SK-N-SH (cell line): ENCODE measurements at places on chromosomes 7 and 10.

DNA sequence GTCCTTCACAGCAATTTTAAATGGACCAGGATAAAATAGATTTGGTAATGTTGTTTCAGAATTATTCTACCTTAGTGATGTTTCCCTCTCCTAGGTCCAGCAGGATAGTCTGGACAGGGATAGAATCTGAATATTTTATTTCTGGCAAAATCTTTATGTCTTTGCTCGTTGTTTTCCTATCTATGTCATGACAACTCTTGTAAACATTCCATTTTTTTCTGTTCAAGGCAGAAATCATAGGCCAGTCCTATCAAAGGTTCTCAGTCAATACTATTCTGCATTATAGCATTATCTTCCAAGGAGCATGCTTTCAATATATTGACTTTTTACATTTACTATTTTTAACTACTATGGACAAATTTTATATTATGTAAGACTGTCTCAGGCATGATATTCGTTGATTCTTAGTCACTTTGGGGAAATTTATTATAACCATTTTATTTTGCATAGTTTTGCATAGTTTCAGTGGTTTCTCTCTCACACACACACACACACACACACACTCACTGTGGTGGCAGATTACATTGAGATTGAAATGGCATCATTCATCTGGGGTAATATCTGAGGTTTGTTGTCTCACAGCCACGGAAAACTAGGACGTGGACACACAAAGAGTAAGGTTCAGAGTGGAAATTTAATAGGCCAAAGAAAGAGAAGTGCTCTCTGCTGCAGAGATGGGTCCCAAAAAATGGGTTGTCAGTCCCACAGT lies 17.2 kb downstream of the TAS2R60 start:
- DNase-seq: no peak

- DNase-seq: no peak
Measured at GRCh38 chr7:36360244-36360643, 29.4 kb upstream of the ANLN start.

GRCh38 chr10:77974396-77975074 lies 48.0 kb upstream of the DLG5 start:
- peak; percentile 33 for DNase-seq

- DNase-seq: no peak
Measured at GRCh38 chr10:58435297-58435985, 50.2 kb downstream of the TFAM start.

GRCh38 chr7:70313687-70314086 lies 715.4 kb downstream of the AUTS2 start:
- no peak for DNase-seq

- DNase-seq: no peak
Measured at GRCh38 chr7:99624484-99624883, 7.7 kb downstream of the ZSCAN25 start.

DNA sequence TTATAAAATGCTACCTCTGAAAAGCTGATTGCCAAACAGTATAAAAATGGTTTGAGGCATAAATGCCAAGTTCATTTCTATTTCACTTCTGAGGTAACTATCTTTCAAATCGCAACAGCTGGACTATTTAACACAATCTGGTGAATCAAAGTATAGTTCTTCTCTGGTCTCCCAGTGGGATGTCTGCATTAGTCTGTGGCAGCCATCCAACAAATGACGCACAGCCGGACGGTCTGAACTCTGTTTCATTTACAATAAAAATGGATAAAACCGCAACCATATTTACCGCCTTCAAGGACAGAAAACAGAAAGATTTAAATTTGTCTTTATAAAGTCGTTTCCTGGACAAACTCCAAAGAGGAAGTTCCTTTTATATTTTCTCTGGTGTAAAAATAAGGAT lies 41.9 kb downstream of the ENO4 start:
- DNase-seq: peak; percentile 74

GRCh38 chr10:31914370-31914769 lies 14.3 kb downstream of the ARHGAP12 start:
- DNase-seq: no peak

GRCh38 chr7:32316839-32317238 lies 173.3 kb downstream of the LSM5 start:
- no peak for DNase-seq

GRCh38 chr7:129635300-129636029 lies 23.9 kb downstream of the NRF1 start:
- DNase-seq: peak; percentile 78

- DNase-seq: no peak
Measured at GRCh38 chr10:42950606-42951485, 126.0 kb upstream of the RET start.

- DNase-seq: no peak
Measured at GRCh38 chr7:2853147-2853546, 9.0 kb upstream of the GNA12 start.

DNA sequence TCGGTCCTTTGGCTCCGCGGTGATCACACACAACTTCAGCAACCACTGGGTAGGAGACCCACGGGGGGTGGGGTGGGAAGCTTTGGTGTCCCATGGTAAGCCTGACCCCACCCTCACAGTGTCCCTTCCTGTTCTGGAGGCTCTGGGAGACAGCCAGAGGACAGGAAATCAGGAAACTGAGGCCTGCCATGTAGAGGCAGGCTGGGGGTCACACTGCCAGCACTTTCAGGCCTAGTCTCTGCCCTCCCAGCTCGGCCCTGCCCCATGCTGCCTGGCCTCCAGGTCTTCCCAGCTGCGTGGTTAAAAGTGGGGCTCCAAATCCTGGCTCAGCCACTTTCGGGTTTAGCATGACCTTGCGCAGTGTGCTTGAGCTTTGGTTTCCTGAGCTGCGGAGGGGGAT lies 10.9 kb downstream of the AQP1 start:
- DNase-seq: peak; percentile 12

- DNase-seq: no peak
Measured at GRCh38 chr7:137985253-137985896, 16.5 kb downstream of the CREB3L2 start.

GRCh38 chr10:72550239-72550638 lies 75.6 kb downstream of the MICU1 start:
- no peak for DNase-seq

DNA sequence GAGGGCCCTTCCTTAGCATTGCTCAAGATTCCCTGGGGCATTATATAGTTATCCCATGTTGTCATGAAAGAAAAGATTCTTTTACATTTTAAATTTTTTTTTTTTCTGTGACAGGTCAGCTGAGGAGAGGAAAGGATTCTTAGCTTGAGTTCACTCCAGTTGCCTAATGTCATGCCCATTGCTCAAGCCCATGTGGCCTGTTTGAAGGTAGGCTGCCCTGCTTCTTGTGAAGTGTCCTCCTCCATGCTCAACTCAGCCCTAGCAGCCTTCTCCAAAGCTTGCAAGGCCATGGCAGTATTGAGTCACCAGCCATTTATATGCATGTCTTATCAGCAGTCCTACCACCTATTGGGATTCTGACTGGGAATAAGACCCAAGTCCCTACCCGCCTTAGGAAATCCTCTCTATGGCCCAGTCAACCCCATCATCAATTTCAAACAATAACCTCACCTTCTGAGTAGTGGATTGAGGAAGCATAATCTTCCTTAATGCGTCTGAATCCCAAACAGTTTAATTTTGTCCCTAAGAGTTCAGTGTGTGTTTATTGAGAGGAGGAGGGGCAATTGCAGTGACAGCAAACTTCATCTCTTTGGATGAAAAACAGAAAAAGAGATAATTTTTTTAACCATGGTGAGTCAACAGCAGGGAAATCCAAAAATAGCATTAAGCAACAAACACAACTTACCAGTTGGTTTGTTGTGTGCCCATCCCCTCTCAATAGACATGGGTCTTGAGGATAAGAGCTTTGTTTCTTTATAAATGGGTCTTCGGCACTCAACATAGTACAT lies 38.6 kb upstream of the WASL start:
- no peak for DNase-seq

- peak; percentile 57 for DNase-seq
Measured at GRCh38 chr7:103541026-103541425, 95.0 kb upstream of the SLC26A5 start.

GRCh38 chr10:58575491-58575890 lies 62.8 kb downstream of the BICC1 start:
- no peak for DNase-seq

- DNase-seq: no peak
Measured at GRCh38 chr7:123769371-123769770, 20.6 kb upstream of the WASL start.

DNA sequence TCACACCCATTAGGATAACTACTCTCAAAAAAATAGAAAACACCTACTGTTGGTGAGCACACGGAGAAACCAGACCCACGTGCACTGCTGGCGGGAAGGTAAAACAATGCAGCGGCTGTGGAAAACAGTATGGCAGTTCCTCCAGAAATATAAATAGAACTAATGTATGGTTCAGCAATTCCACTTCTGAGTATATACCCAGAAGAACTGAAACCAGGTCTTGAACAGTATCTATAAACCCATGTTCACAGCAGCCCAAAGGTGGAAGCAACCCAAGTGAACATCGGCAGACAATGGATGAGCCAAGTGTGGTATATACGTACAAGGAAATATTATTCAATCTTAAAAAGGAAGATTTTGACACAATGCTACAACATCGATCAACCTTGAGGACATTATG lies 164.7 kb downstream of the ZMYND11 start:
- no peak for DNase-seq

DNA sequence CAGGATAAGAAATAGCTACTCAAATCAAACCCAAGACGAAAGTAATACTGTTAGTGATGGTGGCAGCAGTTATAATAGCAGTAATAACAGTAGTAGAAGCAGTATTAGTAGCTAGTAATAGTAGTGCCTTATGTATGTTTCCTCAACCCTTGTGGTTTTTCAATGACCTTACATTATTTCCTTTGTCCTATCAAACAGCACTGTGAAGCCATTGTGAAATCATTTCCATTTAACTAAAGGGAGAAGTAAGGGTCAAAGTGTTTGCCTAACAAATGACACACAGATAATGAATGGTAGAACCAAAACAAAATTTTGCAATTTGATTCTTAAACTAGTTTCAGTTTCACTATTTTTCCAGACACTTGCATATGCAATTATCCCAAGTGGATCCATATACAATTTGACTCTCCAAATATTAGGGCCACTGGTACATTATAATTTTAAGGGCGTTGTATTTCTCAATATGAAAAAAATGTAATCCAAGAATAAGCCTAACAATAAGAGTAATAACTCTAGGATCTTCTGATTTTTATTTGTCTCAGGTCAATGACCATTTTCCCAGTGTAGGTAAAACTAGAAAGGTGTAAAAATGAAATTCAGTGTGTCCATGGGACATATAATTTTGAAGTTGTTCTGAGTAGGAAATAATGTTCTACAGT lies 33.7 kb upstream of the TMEM26 start:
- no peak for DNase-seq

DNA sequence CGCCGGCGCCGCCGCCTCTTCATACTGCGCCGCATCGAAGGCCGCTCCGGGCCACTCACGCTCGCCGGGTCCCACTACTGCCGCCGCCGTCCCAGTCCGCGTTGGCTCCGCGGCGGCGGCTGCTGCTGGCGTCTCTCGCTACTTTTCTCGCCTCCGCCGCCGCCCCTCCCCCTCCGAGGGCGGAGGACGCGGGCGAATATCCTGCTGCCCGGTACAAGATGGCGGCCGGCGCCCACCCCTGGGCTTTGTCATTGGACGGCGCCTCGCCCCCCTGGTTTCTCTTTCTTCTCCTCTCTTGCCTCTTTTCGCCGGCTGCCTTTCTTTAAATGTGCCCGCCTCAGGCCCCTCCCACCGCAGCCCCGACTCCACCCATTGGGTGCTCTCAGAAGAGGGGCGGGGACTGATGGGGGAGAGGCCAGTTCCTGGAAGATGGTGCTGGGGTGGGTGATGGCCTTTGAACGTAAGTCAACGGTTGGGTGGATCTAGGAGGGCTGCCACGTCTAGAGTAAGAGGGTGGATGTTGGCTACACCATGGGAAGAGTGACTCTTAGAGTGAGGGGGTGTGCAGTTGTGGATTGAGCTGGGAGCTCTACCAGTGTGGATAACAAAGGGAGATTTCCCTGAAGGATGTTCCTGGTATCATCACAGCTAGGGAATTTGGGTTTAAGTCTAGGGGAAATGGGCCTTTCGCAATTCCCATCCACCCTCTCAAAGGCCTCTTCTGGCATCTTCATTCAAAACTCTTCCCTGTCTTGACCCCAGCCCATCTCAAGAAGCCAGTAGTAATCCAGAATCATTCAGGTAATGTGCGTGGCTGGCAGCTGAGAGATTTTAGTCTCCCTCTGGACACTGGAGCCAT lies at the start of gene CCDC71L:
TSS of gene CCDC71L (minus strand) at position 297 of the 859 bp plus-strand sequence. CDS start at position 35, 262 bp downstream.
- peak; percentile 96 for DNase-seq

- DNase-seq: peak; percentile 51
Measured at GRCh38 chr7:66150471-66150870, 35.8 kb downstream of the CRCP start.

GRCh38 chr10:132446661-132447445 lies 49.9 kb downstream of the PWWP2B start:
- DNase-seq: peak; percentile 66

DNA sequence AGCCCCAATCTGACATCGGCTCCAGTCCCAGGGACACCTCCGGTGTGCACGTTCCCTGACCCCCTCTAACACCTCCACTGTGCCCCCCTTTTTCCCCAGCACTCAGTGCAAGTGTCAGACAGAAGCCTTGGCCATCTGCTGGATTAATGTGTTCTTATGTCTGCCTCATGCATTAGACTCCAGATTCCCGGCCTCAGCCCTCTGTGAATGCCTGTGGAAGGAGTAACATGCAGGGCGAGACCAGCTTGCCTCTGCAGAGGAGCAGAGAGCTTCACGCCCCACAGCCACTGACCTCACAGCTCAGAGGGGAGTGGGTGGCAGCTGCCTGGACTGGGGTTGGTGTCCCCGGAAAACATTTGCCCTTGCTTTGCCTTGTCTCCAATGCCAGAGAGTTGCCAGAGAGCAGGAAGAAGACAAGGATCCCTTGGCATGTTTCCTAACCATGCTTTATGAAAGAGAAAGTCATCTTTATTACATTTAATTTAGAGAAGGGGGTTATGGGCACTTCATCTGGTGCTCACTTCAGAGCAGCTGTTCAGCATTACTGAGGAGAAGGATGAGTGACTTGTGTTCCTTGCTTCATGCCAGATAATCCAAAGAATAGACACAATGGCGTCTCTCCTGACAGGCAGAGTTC lies 91.6 kb upstream of the CXCL12 start:
- DNase-seq: no peak

GRCh38 chr7:106183952-106184351 lies 71.8 kb upstream of the SYPL1 start:
- DNase-seq: no peak

GRCh38 chr7:42373285-42373684 lies 136.3 kb upstream of the GLI3 start:
- no peak for DNase-seq

GRCh38 chr7:108384716-108385483 lies 71.3 kb downstream of the NRCAM start:
- no peak for DNase-seq

- no peak for DNase-seq
Measured at GRCh38 chr10:12507165-12507850, 158.0 kb downstream of the CAMK1D start.

- no peak for DNase-seq
Measured at GRCh38 chr7:93051660-93052059, 66.1 kb downstream of the SAMD9 start.
